ENCODE measurements at places on chromosomes 2 and 18.

DNA sequence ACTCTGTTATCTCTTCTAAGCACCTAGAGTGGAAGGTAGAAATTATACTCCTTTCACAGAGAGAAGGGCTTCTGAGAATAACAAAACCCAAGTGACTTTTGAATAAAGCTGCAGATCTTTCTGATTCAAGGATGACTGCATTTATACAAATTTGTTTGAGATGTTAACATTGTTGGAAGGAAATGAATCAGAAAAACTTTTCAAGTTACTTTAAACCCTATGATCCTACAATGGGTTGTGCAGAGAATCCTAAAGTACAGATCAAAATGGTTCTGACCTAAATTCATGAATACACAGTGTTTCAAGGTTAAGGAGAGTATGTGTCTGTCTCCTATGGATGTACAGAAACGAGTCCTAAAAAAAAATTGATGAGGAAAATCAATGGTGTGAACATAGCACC is 1.8 kb downstream of the RFTN2 start:
- no peak for DNase-seq

- peak; percentile 72 for DNase-seq
These were observed at the start of gene TSHZ1 for GRCh38 chr18:75210274-75211001. TSHZ1 (plus strand) TSS chr18:75210797; CDS start chr18:75211877, 1,080 bp downstream.

- peak; percentile 22 for DNase-seq
These were observed 12.4 kb downstream of the RALB start for GRCh38 chr2:120265006-120265405.

DNA sequence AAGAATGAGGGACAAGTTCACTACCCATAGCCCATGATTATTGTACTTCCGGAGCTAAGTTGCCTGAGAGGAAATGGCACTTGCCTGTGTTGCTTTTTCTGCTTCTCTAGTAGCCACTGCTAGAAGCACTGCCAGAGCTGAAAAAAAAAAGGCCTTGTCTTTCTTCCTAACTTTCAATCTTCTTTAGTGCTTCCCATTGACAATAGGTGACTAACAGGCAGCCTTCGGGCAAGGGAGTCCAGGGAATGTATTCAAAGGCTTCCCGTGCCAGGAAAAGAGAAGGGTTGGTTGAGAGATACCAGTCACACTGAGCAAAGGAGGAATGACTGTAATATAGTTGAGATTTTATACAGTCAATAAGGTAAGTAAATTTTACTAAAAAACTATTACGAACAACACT is 242.0 kb downstream of the CALCRL start:
- DNase-seq: no peak

DNA sequence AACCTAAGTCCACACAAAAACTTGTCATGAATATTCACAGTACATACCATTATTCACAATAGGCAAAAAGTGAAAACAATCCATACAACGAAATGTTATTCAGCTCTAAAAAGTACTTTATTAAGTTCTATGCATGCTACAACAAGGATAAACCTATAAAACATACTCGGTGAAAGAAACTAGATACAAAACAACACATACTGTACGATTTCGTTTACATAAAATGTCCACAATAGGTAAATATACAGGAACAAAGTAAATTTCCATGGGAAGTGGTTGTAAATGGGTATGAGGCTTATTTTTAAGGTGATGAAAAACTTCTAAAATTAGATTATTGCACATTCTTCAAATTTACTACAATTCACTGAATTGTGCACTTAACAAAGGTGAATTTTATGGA is 8.0 kb downstream of the DSC3 start:
- no peak for DNase-seq

GRCh38 chr2:182226807-182227206 is 200.0 kb downstream of the PDE1A start:
- no peak for DNase-seq

DNA sequence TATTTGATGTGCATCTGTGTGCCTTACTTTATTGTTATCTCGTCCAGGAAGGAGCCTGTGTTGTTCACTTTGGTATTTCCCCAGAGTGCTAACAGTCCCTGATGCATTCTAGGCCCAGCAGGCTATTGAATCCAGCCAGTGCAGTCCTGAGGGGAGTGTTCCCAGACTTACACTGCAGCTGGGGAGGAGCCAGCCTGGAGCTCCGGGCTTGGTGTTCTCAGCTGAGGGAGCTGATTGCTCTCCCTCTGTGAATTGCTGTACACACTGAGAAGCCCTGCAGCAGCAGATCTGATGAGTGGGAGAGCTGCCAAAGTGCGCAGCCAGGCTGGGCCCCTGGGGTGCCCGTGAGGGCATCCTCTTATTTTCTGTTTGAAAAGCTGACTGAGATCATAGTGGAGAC is 159.2 kb downstream of the GALNT3 start:
- no peak for DNase-seq

- DNase-seq: no peak
These were observed 636 bp downstream of the ARL4C start for GRCh38 chr2:234496055-234496834.

- DNase-seq: no peak
These were observed 440.3 kb upstream of the HNMT start for GRCh38 chr2:137523931-137524330.

- no peak for DNase-seq
These were observed 12.9 kb upstream of the TXNDC2 start for GRCh38 chr18:9872823-9873222.

DNA sequence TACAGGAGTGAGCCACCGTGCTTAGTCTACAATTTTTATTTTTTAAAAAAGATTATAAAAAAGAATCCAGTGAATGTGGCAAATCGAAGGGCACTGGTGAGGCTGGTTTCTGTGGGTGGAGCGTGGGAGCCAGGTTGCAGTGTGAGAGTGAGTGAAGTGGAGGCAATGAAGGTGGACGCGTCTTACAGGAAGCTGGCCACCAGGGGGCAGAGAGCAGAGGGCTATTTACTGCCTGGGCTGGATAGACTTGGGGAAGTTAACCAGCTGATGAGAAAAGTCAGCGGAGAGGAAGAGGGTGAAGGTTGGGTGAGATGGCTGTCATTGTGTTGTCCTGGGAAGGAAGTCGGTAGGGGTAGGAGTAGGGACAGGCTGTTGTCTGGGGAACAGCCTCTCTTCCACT is 6.8 kb downstream of the SCTR start:
- DNase-seq: no peak

DNA sequence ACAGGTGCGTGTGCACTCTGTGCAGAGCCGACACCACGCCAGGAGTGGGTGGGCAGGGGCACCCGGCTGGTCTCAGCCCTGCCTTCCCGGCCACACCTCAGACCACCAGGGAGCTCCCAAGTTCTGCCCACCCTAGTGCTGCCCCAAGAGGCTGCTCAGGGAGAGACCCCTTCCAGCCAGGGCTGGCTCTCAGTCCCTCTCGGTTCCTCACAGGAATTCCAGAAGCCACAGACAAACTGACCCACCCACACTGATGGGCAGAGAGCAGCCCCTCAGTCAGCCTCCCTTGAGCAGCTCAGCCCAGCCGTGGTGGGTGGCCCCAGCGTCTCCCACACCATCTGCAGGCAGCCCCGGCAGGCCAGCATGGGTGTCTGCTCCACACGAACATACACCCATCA is 33.8 kb downstream of the GPC1 start:
- peak; percentile 5 for DNase-seq

DNA sequence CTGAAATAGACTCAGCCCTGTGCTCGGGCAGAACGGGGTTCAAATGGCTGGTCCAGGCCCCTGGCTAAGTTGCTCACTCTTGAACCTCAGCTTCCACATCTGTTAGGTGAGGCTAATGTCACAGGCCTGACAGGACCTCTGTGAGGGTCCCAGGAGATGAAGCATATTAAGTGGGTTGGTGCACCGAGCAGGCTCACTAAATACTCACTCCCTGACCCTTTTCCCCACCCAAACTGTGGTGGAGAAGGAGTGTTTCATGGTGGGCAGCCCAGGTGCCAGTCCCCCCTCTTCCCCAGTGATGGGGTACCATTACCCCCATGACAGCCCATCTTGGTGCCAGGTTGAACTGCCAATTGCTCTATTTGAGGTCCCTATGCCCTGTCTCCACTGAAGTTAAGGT is 286.0 kb downstream of the MYCN start:
- no peak for DNase-seq

DNA sequence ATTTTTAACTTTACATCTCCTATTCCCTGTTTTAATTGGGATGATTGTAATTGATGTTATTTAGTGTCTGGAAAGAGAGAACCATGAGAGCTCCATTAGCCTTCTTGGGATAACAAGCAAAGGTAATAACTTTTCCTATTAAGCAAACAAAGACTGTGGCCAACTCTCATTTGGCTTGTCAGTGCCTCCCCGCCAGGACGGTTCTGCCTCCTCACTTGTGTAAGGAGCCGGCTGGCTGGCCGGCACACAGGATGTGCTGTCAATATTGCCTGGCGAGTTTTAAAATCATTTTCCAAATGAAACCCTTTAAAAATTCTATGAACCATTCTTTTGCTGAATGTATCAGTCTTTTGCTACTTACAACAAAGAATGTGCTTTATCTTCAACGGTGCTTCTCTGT is 898.3 kb downstream of the CPS1 start:
- DNase-seq: no peak

GRCh38 chr18:22488554-22488953 is 70.8 kb upstream of the CTAGE1 start:
- no peak for DNase-seq

- DNase-seq: no peak
These were observed 172.1 kb downstream of the SETBP1 start for GRCh38 chr18:44852818-44853217.

DNA sequence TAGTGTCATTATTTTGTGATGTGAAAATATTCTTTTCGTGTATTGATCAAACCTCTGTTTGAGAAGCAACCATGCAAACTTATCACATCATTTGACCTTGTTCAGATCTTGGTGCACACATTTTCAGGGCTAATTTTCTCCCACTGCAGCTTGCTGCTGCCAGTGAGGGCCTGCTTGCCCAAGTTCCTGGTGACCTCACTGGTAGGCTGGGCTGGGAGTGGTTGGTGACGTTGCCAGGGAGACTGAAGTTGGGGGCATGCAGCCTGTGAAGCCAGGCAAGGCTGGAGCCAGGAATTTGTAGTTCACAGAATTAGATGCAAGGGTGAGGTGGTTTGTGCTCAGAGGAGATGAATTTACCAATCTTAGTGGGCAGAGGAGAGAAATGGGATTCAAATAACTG is 38.5 kb downstream of the PARD3B start:
- DNase-seq: no peak

- DNase-seq: no peak
These were observed 35.3 kb upstream of the FAM98A start for GRCh38 chr2:33634261-33634910.

DNA sequence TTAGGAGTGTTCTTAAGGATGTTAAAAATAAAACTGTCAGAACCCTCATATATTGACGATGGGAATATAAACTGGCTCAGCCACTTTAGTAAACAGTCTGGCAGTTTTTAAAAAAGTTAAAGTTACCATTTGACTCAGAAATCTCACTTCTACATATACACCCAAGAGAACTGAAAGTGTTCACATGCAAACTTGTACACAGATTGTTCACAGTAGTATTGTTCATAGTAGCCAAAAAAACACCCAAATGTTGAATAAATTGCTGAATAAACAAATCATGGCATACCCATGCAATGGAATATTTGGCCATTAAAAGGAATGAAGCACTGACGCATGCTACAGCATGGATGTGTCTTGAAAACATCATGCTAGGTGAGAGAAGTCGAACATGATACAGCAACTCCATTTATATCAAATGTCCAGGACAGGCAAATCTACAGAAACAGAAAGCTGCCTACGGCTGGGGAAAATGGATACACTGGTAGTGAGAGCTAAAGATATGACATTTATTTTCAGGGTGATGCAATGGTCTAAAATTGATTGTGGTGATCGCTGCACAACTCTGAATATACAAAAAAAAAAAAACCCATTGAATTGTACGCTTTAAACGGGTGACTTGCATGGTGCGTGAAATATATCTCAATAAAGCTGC is 10.1 kb downstream of the RPL31 start:
- peak; percentile 54 for DNase-seq

DNA sequence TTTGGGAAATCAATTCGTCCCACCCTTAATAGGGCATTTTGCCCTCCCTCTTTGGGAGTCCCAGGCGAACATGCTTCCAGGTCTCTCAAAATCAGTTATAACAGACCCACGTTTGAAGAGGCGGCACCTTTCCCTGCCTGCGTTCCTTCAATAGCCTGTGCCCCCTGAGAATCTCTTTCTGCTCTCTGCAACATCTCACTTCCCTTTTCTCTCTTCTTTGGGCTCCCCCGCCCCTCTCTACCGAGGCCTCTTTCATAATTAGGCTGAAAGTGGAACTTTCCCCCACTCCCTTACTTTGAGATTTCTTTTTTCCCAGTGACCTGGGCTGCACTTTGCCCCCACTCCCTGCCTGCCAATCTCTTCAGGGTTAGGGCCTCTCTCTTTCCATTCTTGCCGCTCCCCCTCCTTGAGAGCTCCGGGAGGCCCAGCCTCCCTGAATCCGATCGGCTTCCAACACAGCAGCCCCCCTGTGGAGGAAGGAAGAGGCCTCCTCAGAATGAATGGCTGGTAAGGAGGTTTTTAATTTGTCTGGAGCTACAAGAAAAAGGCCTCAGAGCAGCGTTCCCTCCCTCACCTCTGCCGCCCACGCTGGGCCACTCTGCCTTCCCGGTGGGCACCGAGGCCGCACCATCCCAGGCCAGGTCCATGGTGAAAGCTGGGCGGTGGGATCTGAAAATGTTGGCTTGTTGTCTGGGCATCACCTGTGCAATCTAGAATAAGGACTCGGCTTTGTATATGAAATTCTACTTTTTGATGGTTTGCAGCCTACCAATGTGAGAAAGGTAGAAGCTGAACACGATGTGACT is 162.6 kb upstream of the SIX3 start:
- DNase-seq: peak; percentile 65

DNA sequence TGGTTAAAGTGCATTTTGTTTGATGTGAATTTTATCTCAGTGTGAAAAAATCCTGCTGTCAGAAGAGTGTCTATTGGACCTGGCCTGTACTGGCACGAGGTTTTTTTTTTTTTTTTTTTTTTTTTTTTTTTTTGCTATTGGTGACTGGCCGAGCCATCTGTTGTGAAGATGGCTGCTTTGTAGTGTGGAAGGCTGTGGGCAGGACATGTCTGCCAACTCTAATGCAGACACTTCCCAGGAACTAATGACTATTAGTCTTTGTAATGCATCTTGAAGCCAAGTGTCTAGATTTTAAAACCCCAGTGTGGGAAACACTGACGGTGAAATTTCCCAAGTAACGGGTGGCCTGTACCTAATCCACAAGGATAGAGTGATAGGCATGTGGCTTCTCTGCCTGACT is 34.3 kb downstream of the ZAP70 start:
- DNase-seq: no peak

DNA sequence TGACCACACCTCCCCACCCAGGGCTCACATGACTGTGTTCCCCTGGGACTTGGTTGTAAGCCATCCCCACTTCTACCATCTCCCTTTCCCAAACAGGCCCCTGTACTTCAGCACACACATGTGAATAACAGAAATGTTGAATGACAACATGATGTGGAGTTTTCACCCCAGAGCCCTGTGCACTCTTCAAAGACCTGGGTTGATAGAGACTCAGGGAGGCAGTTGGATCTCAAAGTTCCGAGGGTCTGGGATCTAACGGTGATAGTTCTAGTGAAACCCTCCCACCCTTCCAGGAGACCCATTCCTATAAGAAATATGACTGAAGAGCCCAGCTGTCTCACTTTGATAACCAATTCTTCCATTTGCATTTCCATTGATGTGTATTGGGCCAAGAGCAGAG is at the start of gene MROH2A:
Gene MROH2A (plus strand): TSS at position 301 of the 400 bp plus-strand sequence. CDS start 1,029 bp downstream, outside the sequence.
- no peak for DNase-seq
